ENCODE measurements at places on chromosomes 13 and 19.
A peak's percentile ranks its signal among the peaks of the same experiment; 100 is the strongest.

- no peak for DNase-seq
Measured at GRCh38 chr19:16541526-16542044, 652 bp downstream of the CHERP start.

GRCh38 chr13:79910875-79911540 lies 429.9 kb downstream of the SPRY2 start:
- no peak for DNase-seq

DNA sequence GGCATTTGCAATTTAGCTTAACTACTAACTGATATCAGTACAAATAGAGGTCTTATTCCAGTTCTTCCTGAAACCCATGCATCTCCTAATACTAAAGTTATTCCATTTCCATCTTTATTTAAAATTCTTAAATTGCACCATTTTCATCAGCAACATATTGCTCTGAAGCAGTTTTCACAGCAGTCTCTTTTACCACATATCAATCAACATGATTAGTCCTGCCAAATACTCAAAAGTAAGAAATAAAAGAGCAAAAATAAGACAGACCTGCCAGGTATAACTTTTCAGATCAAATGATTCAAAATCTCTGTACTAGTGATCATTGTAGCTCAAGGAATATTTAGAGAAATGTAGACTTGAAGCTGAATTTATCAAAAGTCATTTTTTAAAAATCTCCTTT lies 141.7 kb downstream of the SLITRK1 start:
- DNase-seq: no peak

DNA sequence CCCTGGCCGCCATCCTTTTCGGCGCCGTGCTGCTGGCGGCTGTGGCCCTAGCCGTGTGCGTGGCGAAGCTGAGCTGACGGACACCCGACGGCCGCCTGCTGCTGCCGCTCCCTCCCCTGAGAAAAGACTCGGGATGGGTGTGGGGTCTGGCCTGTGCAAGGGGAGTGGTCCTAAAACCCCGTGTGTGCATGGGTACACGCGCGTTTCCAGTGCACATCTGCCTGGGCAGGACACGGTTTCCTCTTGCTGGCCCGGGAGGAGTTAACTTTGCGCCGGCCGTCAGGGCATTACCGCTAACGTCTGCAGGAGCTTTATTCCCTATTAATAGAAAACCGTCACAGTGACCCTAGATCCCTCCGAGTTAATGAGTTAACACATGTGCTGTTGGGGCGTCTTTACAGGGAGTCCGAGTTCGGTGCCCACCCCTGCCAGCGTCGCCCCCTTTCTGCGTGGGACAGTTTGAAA lies 1.3 kb downstream of the RGS9BP start:
- DNase-seq: no peak

- DNase-seq: no peak
Measured at GRCh38 chr13:64438084-64438483, 2792.1 kb downstream of the PCDH9 start.

GRCh38 chr13:31631071-31631470 lies 108.3 kb upstream of the RXFP2 start:
- no peak for DNase-seq

GRCh38 chr19:49272204-49272603 lies 52.8 kb downstream of the SLC6A16 start:
- DNase-seq: no peak

GRCh38 chr19:48149430-48149829 lies 20.7 kb downstream of the LIG1 start:
- no peak for DNase-seq

DNA sequence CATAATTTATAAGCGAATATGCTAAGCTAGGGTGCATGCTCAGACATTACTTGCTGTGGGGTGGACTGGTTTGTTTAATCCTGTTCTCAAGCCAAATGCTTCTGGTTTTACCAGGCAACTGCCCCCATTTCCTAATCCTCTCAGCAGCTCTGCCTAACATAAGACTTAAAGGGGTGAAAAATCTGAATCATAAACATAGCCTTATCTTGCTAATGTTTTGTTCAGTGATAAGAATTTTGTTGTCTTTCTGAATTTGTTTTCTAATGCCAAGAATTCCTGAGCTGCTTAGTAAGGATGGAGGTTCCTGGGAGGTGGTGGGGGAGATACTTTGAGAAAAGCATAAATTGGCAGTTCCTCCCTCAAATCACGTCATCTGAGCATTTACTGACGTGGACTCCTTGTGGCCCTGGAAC lies 42.7 kb downstream of the ING1 start:
- no peak for DNase-seq

DNA sequence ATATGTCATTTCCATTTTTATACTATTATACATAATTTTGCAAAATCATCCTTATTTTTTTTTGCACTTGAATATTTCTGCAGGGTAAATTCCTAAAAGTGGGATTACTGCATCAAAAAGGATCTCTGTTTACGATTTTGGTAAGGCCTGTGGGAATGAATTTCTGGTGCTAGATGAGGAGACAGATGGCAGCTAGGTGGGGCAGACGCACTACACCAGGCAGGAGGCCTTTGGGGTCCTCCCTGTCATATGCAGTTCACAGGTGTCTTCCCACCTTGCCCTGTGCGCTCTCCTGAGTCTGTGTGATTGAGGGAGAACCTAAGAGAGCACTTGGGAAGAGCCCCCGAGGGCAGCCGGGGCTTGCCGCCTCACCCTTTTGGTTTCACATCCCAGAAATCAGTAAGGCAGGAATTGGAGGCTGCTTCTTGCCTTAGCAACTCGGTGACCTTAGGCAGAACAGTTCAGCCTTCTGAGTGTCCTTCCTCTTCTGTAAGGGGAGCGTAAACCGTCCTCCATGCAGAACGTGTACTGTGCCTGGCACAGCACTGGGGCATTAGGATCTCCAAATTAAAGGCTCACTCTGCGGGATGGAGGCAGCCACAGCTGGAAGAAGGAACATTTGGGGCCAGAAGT lies 13.4 kb upstream of the GJB2 start:
- no peak for DNase-seq

DNA sequence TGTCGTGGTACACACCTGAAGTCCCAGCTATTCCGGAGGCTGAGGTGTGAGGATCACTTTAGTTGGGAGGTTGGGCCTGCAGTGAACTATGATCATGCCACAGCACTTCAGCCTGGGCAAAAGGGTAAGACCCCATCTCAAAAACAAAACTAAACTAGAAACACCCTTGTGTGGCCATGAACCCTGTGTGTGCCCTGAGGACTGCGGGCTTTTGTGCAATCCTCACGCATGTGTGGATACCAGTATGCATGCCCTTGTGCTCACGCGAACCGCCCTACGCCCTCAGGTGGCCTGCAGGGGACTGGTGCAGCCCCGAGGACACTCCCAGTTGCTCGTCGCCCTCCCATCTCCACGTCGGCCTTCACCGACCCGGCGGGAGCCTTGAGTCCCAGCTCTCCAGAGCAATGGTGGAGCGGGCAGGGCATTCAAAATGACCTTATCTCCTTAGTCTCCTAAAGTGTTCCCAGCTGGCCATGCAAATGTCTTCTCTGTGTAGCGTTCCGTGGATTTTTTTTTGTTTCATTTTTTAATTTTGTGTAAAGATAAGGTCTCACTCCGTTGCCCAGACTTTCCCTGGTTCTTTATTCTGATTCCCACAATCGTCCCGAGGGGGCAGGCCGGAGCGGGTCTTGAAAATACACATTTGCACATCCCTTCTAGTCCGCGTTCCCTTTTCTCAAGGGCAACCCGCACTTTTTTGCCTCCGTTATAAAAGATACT lies 868 bp upstream of the EGLN2 start:
- DNase-seq: peak; percentile 43

DNA sequence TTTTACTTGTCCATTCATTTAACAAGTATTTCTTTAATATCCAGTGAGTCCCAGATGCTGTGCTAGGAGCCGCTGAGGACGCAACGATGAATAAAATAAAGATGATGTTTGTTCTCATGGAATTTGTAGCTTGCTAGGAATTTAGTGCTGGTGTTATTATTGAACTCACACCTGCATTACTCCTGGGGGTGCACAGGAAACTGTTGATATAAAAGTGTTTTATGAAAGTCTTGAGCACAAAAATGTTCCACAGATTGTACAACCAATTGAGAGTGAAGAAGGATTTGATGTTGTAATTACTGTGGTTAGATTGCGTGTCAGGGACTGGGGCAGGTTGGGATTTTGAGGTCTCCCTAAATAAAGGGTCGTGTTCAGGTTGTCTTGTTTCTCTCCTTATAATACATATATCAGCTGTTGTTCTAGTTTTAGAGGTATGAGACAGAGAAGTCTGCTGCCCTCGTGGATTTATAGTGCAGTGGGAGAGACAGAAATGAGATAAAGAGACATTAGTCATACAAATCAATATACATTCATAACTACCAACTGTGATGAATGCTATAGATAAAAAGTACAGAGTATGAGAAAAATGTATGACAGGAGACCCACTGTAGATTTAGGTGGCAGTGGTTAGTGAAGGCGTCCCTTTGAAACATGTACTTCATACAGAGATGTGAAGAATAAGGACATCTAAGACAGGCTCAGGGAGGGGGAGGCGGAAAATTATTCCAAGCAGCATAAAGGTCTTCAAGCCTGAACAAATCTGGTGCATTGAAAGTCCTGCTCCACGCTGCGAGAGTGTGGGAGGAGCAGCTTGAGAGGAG lies 11.3 kb downstream of the CACNG6 start:
- DNase-seq: no peak

DNA sequence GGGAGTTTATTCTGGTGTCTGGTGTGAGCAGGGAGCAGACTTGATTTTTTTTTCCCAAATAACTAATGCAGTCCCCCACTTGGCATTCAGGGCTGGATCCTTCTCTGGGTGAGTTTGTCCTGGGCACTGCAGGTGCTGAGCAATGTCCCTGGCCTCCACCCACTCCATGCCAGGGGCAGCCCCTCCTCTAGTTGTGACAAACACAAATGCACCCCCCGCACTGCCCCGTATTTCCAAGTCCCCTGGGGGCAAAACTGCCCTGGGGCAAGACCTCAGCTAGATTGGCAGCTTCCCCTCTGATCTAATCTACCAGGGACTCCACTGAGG lies 6.4 kb downstream of the MOB3A start:
- DNase-seq: no peak

DNA sequence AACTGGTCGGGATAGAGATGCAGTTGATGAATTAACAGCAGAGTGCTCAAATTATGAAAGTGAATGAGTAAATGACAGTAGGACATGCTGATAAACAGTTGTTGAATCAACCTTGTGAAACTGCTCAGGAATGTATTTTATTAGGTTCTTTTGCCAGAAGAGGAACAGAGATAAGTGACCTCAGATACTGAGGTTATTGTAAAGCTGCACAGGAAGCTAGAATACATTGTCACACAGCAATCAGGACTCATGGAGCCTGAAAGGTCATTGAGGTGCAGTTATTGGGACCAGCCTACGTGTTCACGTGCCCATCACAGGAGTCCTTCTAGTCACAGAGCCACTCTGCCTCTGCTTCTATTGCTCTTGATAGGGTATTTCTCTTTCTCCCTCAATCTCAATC lies 47.5 kb upstream of the MED4 start:
- DNase-seq: no peak

- no peak for DNase-seq
Measured at GRCh38 chr19:33063356-33063752, 1.3 kb downstream of the RHPN2 start.

- DNase-seq: no peak
Measured at GRCh38 chr13:52707375-52707774, 32.2 kb downstream of the CNMD start.

- no peak for DNase-seq
Measured at GRCh38 chr13:20356444-20356843, 124.3 kb upstream of the GJB6 start.

- DNase-seq: no peak
Measured at GRCh38 chr13:45222919-45223318, 22.1 kb upstream of the KCTD4 start.

GRCh38 chr19:52197964-52198363 lies 8.1 kb downstream of the PPP2R1A start:
- no peak for DNase-seq

GRCh38 chr19:49534632-49535385 lies 7.0 kb downstream of the RCN3 start:
- no peak for DNase-seq

GRCh38 chr13:53159431-53159830 lies 130.8 kb downstream of the OLFM4 start:
- no peak for DNase-seq

DNA sequence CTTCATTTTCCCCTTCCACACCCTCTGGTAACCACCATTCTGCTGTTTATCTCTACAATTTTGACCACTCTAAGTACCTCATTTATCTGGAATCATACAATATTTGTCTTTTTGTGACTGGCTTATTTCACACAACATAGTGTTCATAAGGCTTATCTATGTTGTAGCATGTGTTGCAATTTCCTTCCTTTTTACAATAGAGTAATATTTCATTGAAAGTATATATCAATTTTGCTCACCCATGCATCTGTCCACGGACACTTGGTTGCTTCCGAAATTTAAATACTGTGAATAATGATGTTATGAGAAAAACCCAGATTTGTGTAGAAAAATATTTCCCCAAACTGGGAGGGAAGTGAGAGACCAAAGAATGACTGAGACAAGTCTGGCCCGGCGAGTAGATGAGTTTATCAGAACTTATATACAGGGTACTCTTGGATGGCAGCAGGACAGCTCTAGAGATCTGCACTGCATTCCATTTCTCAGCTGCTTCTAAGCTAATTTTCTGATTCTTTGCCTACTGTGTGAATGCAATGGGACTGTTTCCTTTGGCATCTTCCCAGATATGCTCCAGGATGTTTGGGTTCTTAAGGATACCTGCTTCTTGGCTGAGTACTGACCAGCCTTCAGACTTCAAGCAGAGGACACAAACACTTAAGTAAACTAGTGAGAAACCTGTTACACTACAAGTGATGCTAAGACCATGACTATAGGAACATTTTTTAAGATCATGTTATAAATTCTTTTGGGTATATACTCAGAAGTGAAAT lies 834.0 kb upstream of the PCDH9 start:
- DNase-seq: no peak

DNA sequence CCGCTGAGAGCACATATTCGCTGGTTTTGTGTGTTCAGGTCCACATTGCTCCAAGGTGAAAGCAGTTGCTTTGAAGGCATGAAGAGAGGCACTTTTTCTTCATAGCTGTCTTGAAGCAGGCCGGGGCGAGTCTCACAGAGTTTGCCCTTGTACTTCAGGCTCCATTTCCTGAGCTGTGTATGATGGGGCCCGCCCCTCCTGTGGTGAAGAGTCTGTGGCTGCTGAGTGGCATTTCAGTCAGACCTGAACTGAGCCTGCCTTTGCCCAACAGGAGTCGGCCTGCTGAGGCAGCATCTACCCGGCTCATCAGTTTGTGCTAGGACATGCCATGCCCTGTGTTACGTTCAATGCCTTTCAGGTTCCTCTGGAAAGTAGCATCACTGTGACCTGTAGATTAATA lies 44.4 kb upstream of the C1QTNF9 start:
- peak; percentile 64 for DNase-seq

GRCh38 chr19:54029930-54030490 lies 33.7 kb downstream of the VSTM1 start:
- DNase-seq: no peak
